ENCODE measurements at places on chromosomes 1 and 21.

DNA sequence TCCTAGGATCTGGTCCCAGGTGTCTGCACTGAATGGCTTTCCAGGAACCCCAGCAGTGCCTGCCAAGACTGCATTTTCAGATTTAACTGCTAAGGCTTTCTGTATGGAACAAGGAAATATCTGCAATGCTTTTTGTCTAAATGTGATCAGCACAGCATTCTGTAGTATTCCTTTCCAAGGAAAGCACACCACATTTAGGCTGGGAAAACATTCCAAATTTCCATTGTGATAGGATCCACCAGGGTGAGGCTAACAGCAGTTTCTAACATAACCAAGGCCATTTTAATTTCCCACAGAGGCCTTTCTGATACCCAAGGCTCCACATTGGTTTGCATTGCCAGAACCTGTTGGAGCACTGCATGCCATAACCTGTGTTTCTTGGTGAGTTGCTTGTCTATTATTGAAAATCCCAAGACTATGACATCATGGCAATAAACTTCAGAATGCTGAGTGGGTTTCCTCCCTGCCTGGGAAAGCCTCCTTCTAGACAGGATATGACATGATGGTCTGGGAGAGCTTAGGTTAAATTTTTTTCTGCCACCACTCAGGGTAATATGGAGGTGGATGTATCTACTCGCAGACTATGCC lies 23.3 kb upstream of the PTGFRN start:
- no peak for DNase-seq

DNA sequence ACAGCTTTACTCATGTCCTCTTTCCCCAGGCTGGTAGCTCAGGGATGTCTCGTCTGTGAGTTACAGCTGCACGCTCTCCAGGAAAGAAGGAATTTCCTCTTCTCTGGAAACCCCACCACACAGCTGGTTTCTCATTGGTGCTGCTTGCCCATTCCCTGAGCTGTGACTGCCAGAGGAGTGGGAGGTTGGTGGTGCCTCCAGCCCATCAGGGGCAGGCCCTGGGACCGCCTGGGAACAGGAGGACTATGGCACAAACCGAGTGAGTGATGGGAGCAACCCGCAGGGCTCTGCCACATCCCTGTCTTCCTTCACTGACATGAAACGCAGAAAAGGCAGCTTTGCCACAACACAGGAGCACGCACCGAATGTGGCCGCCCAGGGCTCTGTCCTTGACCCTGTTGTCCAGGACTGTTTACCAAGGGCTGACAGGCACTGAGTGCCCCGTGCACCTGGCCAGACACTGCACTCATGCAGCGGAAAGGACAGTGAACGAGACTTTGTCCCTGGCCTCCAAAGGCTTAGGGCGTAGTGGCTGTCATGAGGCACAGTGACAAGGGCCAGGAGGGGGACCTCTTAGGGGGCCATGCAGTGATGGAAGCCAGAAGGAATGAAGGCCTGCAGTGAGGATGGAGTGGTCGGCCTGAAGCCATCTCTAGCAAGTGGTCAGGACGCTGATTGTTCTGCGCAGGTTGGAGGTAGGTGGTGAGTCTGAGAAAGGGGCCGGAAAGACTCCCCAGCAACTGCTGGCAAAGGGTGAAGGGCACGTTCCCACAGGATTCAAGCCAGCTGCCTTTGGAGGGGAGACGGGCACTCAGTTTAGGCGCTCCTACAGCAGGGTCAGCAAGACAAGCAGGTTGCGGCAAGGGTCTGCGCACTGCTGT lies 1.7 kb upstream of the CCNL2 start:
- DNase-seq: no peak

GRCh38 chr1:150507912-150508864 lies at the start of gene ECM1:
Gene ECM1 (plus strand): TSS chr1:150508109. CDS start chr1:150508210, 101 bp downstream.
- DNase-seq: no peak

DNA sequence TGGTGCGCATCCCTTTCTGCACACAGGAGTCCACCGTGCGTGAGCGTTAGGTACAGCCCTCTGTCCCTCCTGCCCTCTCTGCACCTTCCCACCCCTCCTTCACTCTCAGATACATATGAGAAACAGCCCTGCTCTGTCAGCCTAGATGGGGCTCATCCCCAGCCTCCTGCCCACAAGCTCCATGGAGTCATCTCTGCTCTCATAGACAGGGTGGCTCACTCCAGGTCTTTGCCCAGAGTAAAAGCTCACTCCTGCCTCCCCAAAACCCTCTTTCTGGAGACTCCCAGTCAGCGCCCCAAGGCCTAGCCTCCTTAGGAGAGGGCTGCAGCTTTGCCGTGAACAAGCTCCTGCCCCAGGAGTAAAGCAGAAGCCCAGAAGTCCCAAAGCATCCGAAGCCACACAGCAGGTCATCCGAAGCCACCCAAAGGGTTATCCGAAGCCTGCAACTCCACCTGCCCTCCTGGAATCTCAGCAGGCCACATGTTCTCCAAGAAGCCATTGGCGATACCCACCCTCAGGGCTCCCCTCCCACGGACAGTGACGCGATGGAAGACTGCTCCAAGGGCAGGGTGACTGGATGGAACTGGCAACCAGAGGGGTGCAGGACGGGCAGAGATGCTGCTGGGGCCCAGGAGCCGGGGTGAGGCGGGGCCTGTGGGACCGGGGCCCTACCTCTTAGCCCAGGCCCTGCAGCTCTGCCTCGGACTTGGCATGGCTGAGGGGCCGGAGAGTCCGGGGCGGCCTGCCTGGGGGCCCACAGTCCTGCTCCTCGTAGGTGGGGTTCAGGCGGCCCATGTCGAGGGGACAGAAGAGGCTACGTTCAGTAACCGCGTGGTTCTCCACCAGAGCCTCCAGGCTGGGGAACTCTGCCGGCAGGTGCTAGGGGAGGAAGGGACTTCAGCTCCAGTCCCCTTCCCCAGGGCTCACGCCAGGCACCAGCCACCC lies 3.6 kb upstream of the KIF17 start:
- no peak for DNase-seq

DNA sequence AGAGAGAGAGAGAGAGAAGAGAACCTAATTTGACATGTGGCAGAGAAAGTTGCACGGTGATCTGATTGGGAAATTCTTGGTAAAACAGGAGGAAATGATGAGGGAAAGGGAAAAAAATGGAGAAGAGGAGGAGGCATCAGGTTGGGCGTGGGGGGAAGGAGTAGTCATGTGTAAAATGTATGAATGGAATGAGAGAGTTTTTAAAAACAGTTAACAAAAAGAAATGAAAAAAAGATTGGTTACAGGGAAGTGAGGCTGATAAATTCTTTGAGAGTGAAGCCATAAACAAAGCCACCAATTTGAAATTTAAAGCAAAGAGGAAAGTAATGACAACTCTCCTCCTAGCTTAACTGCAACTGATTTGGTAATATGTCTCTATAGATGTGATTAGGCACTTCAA lies 409.2 kb downstream of the USH2A start:
- no peak for DNase-seq

- no peak for DNase-seq
Observed at GRCh38 chr1:225544924-225545323, 108.0 kb downstream of the ENAH start.

GRCh38 chr1:157715736-157716135 lies 15.2 kb upstream of the FCRL3 start:
- DNase-seq: no peak

- no peak for DNase-seq
Observed at GRCh38 chr1:15849775-15850324, 2.3 kb downstream of the SPEN start.

GRCh38 chr1:65840683-65841082 lies 48.0 kb downstream of the PDE4B start:
- no peak for DNase-seq

DNA sequence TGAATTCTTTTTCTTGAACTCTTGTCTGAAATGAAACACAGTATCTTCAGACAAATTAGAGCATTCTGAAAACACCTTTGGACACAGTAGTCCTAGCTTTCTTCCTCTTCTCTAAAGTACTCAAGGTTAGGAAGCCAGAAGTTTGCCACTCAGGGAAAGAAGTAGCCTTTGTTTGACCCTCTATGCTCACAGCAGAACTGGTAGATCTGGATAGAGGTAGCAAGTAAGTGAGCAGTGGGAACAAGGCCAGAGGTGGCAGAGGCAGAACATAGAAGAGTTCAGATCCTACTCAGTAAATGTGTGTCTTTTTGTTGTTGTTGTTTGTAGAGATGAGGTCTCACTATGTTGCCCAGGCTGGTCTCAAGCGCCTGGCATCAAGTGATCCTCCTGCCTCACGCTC lies 7.4 kb upstream of the PIGR start:
- no peak for DNase-seq

DNA sequence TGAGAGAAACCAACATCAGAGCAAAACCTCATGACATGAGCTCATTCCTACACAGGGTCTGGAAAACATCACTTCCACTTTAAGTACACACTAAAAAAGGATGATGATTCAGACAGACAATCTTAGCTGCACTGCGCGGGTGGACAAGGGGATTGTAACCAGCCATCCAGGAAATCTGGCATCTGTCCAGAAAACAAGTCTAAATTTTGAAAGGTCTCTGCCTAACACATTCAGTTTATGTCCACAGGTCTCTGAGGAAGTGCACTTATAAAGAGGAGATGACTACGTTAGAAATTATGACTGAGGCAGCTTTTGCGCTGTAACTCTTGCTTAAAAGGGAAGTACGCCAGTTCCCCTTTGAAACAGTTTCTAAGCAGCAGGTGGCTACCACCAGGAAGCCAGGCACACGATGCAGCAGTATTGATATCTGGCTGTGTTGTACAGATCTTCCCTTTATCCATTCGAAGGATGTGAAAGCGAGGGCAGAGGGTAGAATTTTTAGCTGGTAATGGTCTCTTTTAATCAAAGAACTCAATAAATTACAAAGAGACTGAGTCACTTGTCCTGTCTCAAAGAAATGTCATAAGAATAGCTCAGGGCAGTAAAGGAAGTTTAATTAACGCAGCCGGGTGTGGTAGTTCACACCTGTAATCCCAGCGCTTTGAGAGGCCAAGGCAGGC lies 128.0 kb downstream of the SETD4 start:
- DNase-seq: no peak

DNA sequence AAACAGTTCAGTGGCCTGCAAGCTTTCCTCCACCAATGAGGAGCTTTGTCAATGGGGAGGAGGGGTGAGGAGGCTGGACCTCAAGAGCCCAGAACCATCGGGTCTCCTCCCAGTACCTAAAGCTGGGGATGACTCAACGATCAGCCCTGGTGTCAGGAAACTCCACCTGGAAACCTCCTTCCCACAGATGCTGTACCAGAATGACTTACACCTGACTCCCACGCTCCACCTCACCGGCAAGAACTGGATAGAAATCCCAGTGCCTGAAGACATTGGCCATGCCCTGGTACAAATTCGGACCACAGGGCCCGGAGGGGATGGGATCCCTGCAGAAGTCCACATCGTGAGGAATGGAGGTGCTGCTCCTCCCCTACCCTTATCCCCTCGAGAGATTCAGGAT lies 11.4 kb downstream of the TMEM81 start:
- no peak for DNase-seq

- DNase-seq: peak; percentile 64
Observed at GRCh38 chr21:32411350-32412161, 950 bp upstream of the EVA1C start.

- DNase-seq: peak; percentile 46
Observed at GRCh38 chr1:25616987-25617624, 515 bp downstream of the MAN1C1 start.

DNA sequence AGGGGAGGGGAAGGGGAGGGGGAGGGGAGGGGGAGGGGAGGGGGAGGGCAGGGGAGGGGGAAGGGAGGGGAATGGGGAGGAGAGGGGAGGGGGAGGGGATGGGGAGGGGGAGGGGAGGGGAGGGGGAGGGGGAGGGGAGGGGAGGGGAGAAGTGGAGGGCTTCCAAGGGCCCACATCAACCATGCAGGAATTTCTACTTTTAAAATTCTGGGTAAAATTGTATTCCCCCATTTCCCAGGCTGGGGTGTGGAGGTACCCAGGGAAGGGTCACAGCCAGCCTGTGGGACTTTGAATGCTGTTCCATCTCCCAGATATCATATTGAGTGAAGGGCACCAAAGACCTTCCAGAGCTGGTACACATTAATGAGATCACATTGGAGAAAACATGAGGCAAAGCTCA lies 126.9 kb upstream of the ETS2 start:
- no peak for DNase-seq

DNA sequence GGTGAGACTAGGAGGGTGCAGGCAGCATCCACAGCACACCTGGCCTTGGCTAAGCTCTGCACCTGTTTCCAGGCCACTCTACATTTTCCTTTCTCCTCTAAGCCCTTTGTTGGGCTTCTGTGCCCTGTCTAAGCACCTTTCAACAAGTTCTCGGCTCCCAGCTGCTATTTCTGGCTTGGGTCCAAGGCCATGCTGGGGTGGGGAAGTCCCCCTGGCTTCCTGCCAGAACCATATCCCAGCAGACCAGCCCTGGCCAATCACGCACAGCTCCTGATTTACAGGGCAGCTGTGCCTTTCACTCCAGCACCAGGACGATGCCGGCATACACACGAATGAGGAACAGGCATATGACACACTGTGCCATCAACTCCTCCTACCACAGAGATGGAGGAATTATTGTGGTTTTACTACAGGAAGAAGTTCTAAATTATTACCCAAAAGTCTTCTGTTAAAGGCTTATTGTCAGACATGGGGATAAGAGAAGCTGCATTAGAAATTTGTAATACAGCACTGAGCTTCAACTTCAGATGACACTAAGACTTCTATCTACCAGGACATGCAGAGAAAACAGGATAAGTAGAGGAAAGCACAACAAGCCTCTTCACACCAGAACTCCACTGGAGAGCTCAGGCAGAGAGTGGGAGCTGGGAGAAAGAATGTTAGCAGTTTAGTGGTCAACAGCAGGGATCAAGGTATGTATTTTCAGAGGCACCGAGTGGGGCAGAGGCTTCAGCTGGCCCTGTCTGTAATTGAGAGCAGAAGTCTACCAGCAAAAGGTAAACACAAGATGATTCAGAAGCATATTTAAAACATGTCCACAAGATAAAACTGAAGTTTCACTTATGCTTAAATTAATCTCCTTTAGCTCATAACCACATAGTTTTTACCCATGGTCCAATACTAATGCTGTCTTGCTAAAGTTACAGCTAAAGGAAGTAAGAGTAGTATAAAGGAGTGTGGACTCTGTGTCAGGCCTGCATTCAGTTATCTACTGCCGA lies 37.4 kb downstream of the TRIT1 start:
- peak; percentile 67 for DNase-seq

DNA sequence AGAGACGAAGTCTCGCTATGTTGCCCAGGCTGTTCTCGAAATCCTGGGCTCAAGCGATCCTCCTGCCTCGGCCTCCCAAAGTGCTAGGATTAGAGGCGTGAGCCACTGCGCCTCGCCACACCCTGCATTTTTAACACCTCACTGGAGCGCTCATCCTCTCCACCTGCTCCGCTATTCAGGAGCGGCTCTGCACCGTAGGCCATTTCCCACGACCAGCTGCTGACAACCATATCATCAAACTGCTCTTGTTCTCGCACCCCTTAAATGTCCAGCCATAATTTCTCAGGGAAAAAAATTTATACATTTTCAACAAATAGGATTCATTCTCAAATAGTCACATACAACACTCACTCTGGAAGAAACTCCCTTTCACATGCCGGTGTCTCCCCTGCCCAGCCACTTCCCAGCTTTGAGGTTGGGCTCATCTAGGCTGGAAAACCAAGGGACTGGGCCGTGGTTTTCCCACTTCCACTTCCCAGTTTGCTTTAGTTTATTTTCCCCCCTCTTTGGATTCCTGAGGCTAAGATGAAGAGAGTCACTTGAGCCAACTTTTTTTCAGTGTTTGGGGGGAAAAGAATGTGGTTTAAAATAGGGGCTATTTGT lies 639 bp upstream of the IPO9 start:
- DNase-seq: no peak

GRCh38 chr1:214640431-214641213 lies 37.6 kb downstream of the CENPF start:
- DNase-seq: no peak
